HuH-7.5 (cell line): ENCODE measurements at places on chromosomes 1 and 21.

- DNase-seq, result peak; percentile 32
Measured at GRCh38 chr1:161420763-161421455, 53.2 kb upstream of the CFAP126 start.

GRCh38 chr1:205961405-205961804 is 18.1 kb upstream of the SLC26A9 start:
- no peak for DNase-seq

DNA sequence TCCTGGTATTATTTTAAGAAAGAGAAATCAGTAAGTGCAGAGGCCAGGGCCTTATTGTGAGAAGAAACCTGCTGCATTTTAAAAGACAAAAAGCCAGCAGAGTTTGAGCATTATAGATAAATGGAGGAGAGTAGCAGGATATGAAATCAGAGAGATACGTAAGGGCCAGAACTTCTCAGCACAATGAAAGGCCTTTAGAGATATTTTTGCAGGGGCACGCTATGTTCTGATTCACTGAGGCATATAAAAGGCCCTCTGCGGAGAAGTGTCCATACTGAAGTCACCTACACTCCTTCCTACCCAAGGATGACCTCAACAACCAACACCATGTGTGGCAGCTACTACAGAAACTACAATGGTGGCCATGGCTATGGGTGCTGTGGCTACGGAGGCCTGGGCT is at the start of gene KRTAP6-3:
TSS of gene KRTAP6-3 (plus strand) at position 301 of the 400 bp plus-strand sequence. CDS start at position 307, 6 bp downstream.
- no peak for DNase-seq

- DNase-seq, result peak; percentile 36
Measured at GRCh38 chr1:159214149-159214760, 9.6 kb downstream of the ACKR1 start.

GRCh38 chr1:233183226-233184020 is 112.1 kb downstream of the PCNX2 start:
- no peak for DNase-seq

DNA sequence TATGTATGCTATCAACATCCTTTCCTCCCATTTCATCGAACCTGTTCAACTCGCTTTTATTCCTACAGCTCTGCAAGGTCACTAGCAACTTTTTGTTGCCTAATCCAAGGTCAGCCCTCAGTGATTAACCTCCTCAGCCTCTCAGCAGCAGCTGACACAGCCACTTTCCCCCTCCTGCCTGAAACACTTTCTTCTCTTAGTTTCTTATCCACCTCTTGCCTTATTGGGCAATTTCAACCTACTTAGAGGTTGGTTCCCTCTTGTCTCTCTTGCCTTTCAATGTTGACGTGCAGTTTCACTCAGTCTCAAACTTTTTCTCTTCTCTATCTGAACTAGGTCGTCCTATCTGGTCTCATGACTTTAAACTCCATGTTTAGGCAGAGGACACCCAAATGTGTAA is 156.3 kb downstream of the C1orf94 start:
- DNase-seq, result no peak

- DNase-seq, result no peak
Measured at GRCh38 chr21:27817074-27817473, 850.2 kb upstream of the ADAMTS5 start.

DNA sequence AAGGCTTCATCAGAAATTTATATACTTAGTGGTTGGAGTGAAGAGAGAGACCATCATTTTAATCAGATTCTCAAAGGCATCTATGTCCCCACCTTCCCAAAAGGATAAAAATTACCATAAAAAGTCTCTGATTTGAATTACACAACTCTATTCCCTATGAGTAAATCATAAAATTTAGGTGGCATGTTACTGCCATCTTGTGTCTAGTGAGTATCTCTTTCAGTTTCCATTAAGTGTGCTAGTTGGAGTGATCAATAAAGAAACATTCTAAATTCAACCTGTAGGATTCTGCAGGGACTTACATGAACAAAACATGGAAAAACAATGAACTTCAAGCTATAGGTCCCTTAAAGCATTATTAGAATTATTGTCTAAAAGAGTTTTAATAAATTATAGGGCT is 655.4 kb downstream of the LTN1 start:
- DNase-seq, result no peak

- DNase-seq, result no peak
Measured at GRCh38 chr1:99717005-99717404, 49.4 kb downstream of the FRRS1 start.

DNA sequence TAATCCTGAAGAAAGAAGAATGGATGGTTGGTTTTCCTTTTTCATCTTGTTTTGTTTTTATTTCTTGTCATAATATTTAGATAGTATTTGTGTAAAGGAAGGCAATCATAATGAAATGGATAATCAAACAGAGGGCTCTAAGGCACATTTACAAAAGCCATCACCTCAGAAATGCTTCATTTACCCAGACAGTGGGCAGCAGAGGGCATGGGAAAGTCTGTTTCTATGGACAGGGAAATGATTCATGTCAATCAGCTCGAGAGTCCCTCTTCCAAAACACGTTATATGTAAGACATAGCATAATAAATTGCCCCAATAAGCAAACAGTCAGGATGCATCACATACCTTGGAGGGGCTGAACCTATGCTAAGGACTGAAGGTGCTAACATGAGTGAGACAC is 426.1 kb downstream of the PLPP3 start:
- DNase-seq, result no peak

DNA sequence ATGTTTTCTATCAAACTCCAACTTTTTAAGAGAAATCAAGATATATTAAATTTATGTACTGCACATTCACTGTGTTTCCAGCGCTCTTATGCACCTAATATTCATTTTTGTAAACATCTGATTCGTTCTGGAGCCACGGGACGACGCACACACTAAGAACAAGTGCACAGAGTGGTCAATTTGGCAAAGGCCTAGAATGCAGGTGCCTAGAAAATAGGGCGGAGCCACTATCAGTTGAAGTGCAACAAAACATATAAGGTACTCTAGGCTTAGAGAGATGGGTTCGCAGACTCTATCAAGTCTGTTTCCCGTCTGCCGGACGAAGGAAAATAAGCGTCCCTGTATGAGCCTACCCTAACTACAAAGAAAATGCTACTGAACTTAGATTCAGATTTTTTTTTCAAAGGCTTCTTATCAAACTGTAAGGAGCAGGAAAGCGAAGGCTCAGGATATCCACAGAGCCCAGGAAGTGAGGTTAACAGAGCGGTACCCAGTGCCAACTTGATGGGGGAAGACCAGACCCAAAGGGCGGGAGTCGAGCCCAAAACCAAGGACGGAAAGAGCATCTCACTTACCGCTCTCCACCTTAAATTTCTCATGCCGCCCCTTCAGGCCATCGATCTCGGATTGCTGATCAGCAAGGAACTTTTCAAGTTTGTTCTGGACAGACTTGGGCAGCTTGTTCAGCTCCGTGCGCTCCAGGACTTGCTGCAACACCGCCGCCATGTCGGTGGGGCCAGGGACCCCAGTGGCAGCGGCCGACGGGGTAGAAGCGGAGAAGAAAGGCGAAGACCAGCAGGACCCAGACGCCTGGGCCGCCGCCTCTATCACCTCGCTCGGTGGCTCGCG is 526 bp downstream of the TPR start:
- DNase-seq, result peak; percentile 23

DNA sequence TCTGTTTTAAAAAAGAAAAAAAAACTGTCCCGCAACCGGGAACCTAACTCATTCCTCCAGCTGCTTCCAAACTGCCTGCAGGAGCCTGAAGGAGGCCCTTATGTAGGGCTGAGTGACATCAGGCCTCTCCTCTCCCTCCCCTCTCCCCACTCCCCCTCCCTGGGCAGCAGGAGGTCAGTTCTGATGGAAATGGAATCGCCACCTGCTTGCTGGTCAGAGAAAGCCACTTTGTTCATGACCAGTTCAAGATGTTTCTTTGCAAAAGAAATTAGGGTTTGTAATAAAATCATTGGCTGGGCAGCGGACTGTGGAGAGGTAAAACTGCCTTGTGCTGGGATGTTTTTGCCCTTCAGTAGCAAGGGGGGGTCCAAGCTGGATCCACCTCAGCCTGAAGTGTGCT is at the start of gene MAP1LC3C:
TSS of gene MAP1LC3C (minus strand) at position 73 of the 400 bp plus-strand sequence. CDS start 90 bp downstream, outside the sequence.
- DNase-seq, result no peak

- DNase-seq, result no peak
Measured at GRCh38 chr1:247114351-247115140, 10.4 kb upstream of the ZNF669 start.

DNA sequence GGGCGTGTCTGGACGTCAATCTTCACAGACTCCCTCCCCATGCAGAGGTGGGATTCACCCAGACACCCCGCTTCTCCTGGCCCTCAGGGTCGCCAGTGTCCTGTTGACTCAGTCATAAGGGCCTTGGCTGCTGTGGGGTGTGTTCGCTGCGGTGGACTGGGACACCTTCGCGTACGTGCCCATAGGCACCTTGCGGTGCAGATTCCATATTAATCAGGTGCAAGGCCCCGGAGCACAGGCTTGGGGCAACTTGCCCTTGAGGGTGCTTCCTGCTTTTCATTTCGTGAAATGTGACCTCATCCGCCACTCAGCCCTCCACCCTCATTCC is 398 bp upstream of the SLC30A10 start:
- DNase-seq, result no peak

- no peak for DNase-seq
Measured at GRCh38 chr1:181784039-181784683, 277.4 kb downstream of the ZNF648 start.

- no peak for DNase-seq
Measured at GRCh38 chr1:10598389-10598702, 123.6 kb downstream of the PEX14 start.

DNA sequence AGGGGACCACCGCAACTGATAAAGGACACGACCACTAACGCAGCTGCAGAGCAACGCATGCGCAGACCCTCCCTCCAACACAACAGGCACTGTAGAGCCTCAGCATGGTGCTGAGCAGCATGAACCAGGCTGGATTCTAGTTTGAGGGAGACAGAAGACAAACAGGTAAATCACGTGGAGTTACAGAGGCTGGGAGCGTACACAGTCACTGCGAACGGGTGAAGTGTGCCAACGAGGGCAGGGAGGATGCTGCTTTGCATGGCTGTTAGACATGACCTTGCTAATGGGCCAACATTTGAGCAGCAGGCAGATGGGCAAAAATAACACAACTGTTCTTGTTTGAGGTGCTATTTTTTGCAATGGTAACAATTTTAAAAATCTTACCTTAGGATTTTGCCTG is 55.2 kb upstream of the NADK start:
- DNase-seq, result no peak

- no peak for DNase-seq
Measured at GRCh38 chr1:30598571-30599114, 124.7 kb downstream of the MATN1 start.

- DNase-seq, result no peak
Measured at GRCh38 chr1:165875171-165875570, 47.8 kb downstream of the UCK2 start.

DNA sequence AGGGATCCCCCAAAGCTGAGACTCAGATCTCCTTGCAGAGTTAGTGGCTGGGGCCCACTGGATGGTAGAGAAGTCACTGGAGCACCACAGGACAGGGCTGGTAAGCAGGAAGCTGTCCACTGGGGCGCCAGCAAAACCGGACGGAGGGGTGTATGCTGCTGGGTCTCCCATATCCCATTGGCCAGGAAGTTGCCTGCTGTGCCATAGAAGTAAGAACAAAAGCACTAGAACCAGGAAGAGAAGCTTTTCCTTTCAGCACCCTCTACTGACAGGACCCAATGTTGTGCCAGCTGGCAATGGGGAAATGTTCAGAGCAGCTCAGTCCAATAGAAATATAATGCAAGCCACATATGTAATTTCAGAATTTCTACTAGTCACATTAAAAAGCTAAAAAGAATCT is 146.6 kb downstream of the SPATA46 start:
- no peak for DNase-seq

GRCh38 chr1:54052431-54052933 is 522 bp downstream of the TMEM59 start:
- DNase-seq, result no peak

DNA sequence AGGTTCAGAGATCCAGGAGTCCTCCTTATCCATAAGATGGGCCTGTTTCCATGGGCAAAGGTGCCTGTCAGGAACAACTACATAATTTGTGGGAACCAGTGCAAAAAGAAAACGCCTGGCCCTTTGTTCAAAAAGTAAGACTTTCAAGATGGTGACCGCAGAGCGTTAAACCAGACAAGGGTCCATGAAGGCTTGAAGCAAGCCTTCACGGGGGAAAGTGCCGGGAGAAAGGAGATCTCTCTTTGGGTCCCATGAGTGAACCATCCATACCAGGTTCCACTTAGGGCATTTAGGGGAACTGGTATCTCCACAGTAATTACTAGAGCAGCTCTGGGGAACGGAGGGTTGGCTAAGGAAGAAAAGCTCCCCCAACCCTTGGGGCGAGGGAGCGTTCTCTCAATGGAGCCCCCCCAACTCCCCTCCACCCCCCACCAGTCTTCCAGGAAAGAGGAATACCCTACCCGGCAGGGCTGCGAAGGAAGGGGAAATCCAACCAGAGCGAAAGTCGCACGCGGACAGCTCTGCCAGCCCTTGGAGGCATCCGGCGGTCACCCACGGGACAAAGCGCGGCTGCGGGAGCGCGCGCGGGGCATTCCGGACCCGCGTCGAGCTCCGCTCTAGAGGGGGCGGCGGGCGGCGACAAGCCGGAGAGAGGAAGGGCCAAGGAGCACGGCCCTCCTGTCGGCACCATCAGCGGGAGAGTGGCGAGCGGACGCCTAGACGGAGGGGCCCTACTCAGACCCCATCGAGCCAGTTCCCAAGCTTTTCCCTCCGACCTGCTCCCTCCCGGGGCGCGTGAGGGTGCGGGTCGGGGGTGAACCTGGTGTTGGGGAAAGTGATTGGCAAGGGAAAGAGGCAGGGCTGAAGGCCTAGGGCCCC is 687 bp upstream of the RASSF5 start:
- DNase-seq, result no peak

DNA sequence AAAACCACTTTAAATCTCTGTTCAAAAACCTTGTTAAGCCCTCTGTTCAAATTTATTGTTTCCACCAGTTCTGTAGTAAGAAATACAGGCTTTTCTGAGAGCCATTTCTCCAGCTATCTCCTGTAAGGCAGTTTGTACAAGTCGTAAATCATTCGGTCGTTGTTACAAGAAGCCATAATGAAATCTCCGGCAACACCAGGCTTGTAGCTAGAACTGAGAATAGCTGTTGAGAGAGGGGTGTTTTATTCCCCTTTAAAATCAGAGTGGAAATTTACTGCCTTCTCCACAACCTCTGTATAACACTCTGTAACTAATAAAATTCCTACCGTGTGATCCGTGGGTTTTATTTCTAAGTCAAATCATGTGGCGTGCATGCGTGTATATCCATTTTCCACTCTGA is 335.8 kb upstream of the KAZN start:
- no peak for DNase-seq

GRCh38 chr1:20710469-20711284 is 7.1 kb downstream of the KIF17 start:
- DNase-seq, result no peak
